ENCODE measurements at places on chromosomes 3 and 15.

DNA sequence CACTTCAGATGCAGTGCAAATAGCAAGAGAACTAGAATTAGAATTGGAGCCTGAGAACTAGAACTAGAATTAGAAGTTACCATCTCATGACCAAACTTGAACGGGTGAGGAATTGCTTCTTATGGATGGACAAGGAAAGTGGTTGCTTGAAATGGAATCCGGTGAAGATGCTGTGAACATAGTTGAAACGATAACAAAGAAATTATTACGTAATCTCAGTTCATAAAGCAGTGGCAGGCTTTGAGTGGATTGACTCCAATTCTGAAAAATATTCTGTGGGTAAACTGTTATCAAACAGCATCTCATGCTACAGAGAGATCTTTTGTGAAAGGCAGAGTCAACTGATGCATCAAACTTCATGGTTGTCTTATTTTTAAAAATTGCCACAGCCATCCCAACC lies 48.0 kb upstream of the GSK3B start:
- no peak for DNase-seq

GRCh38 chr15:73955861-73956742 lies 29.8 kb downstream of the LOXL1 start:
- no peak for DNase-seq

DNA sequence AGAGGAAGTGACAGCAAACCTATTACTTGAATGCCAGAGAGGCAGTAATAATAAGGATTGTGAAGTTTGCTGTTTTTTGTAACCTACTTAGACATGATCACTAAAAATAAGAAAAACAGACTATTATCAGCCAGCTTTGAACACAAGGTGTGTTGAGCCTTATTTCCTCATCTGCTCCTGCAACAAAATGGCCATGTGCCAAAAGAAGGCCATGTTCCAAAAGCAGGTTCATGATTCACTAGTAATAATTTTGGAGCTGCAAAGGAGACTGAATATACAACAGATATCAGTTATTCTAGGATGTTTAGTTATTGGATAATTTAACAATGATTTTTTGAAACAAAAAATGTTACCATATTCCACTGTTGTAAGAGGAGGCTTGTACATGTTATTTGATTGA lies 578.7 kb downstream of the SQOR start:
- DNase-seq, result no peak

DNA sequence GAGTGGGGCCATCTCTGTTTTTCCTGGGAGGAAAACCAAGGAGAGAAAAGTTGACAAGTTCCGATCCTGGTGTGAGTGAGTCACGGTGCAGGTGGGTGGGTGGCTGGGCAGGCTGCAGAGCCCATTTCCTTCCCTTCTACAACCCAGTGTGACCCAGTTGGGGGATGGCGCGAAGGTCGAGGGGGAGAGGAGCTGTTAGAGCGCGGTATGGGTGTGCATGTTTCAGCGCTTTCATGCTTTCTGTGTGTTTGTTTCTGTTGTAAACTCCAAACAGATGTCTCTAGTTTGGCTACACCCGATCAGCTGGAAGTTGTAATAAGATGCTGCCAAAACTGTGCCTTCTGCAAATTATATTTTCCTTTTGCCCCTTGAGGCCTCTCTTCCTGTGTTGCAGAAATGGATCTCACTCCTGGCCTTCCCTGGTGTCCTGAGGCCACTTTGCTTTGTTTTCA lies 3.8 kb downstream of the FAM43A start:
- DNase-seq, result no peak

GRCh38 chr15:80989081-80989517 lies 520 bp downstream of the MESD start:
- no peak for DNase-seq

DNA sequence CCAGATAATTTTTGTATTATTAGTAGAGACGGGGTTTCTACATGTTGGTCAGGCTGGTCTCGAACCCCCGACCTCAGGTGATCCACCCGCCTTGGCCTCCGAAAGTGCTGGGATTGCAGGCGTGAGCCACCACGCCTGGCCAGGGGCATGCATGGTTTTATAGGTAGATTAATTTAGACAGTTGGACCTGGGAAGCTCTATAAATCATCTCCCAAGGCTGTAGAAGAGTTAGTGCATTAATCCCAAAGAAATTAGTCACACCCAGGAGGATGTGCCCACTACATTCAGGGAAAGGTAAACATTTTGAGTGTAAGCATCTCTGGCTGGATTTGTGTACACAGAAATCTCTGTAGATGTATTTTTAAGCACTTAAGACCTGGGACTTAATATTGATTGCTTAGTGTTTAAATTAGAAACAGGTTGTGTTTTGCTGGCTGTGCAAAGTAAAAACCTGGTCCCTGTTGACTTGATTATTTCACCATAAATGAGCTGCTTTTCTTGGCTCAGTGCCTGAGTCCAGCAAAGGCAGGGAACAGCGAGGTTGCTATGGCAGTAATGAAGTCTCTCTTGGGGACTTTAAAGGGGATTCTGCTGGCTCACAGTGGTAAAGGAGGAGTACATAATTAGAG lies 19.2 kb downstream of the EXOSC7 start:
- DNase-seq, result no peak

Measured in stimulated activated CD8-positive, alpha-beta memory T cell treated with anti-CD3 and anti-CD28 coated beads, Interleukin-7, amount 100 ng/mL, for 1 hour (primary cell).